DMS 273 treated with DMSO at 0.1 percent for 48 hours (cell line): ENCODE measurements at places on chromosomes 13 and 19.

DNA sequence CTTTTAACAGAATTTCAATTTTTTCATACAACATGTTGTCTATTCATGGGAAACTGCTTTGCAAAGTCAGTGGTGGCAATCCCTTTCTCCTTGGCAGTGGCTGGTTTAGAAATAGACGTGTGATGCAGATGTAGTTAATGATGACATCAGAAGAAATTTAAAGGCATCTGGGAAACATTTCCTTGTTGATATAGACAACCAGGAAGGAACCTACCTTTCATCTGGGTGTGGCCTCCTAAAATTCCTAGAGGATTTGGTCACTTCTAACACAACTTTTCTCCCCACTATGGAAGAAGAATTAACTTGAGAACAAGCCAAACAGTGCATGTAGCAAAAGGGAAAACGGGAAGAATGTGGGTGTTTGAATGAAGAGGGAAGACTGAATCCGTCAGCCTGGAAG lies 102.8 kb downstream of the EFNB2 start:
- no peak for DNase-seq

DNA sequence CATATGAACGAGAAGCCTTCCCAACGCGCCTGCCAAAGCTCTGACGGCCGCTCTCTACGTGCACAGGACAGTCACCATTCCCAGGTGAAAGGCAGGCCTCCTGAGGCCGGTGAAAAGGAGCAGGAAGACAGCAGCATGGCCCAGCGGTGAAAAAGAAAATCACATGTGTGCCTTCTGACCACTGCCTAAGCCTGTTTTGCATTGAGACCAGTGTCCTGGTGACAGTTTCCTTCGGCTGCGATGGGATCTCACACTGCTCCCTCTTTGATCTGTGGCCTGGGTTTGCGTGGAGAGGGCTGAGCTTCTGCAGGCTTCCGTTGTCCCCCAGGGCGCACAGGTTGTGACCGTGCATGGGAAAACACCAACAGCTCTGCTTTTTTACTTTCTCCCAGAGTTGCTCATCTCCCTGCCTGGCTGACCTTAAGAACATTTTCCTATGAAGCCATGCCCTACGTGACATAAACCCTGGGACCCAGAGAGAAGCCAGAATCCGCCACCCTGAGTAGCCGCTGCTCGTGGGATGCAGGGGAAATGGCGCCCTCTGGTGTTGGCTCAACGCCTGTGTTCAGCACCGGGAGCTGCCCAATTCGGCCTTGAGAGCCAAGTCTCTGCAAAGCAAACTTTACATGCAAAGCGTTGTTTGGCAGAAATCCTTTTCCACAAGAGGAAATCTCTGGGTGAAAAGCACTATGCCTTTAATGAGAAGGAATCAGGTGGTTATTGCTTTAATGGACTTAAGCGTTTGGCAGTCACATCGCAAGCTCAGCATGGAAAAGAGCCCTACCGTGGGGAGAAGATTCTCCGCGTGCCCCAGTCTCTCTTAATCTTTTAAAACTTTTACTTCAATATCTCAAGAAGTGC lies 112.2 kb upstream of the GPR12 start:
- DNase-seq: no peak

GRCh38 chr19:51737389-51737788 lies 13.6 kb upstream of the HAS1 start:
- no peak for DNase-seq

- peak; percentile 34 for DNase-seq
Observed at GRCh38 chr13:27362064-27362751, 62.2 kb upstream of the GTF3A start.

GRCh38 chr19:35774274-35775045 lies 904 bp upstream of the ARHGAP33 start:
- DNase-seq: no peak

DNA sequence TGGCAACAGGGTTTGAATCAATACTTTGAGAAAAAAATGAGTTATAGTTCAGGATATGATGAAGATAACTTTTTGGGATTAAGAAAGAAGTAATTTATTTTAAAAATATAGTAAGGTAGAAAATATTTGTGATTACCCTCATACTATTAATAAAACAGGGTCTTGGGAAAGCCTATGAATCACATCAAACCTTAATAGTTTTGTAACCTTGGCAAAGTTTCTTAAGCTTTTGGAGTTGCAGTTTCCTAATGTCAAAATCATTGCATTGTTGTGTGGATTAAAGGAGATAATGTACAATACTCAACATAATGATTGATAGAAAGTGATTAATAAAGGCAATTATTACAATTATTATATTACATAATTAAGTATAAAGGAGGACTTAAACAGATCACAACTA lies 149.0 kb downstream of the LMO7 start:
- no peak for DNase-seq

DNA sequence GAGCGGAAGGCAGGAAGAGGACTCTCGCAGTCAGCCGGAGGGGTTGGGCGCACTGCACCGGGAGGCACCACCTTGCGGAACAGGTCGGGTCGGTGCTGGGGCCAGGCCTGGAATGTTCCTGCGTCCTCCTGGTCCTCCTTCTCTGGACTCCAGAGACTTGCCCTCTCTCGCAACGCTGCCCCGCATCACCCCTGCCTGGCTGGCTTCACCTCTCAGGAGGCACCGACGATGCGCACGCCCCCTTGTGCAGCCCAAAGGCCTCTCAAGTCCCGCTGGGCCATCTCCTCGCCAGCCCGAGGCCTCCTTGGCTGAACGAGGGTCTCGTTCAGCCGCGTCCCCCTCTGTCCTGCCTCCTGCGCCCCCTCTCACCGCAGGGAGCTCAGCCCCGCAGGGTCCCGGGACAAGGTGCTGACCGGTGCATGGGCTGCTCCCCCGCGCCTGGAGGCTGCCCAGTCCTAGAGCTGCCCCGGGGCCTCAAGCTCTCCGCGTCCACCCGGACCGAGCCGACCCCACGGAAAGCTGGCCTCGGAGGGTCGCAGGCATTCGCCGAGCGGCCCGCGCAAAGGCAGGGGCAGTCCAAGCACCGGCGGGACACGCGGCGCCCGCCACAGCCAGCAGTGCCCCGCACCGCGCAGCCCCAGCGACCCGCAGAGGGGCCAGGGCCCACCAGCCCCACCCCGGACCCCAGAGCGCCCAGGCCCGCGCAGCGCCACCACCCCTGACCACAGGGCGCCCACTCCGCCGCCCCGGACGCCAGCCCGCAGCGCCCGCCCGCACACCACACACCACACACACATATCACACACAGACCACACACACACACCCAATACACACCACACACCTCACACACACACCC lies 133.8 kb downstream of the CRYL1 start:
- no peak for DNase-seq

GRCh38 chr19:9912551-9913236 lies 23.6 kb downstream of the OLFM2 start:
- DNase-seq: no peak

DNA sequence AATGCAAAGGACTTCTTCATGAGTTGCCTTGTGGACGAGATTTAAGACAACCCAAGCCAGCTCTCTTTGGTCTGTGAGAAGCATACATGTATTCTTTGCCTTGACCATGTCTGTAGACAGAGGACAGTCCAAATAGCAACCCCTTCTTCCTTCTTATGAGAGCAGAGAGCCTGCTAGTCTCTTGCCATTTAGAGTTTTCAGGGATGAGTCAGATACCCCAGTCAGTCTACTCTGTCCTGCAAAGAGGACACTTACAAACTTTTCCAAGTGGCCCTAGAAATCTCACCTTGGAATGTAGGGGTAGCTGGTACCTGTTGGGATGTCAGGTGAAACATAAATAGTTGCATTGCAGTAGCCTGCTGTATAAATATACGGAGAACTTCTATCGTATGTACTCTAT lies 36.7 kb downstream of the DNAJC3 start:
- no peak for DNase-seq

GRCh38 chr19:17294051-17294891 lies 9.0 kb downstream of the ABHD8 start:
- DNase-seq: no peak

GRCh38 chr13:74696148-74696922 lies 562.1 kb upstream of the KLF12 start:
- no peak for DNase-seq

DNA sequence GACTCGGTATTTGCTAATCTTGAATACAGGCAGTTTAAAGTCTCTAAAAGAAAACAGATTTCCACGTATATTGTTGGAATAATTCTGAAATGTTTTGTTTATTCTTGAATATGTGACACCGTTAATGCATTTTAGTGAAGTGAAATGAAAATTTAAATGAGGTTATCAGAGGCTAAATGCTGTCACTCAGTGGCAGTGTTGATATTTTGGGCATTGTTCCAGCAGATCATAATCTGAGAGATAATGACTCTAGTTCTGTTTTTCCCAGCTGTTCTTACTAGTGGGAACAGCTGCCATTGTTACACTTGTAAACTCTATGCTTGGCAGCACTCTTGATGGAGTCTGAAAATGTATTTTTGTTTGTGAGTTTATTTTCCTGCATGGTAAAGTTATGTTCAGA lies 365.6 kb upstream of the SLC10A2 start:
- DNase-seq: peak; percentile 66

DNA sequence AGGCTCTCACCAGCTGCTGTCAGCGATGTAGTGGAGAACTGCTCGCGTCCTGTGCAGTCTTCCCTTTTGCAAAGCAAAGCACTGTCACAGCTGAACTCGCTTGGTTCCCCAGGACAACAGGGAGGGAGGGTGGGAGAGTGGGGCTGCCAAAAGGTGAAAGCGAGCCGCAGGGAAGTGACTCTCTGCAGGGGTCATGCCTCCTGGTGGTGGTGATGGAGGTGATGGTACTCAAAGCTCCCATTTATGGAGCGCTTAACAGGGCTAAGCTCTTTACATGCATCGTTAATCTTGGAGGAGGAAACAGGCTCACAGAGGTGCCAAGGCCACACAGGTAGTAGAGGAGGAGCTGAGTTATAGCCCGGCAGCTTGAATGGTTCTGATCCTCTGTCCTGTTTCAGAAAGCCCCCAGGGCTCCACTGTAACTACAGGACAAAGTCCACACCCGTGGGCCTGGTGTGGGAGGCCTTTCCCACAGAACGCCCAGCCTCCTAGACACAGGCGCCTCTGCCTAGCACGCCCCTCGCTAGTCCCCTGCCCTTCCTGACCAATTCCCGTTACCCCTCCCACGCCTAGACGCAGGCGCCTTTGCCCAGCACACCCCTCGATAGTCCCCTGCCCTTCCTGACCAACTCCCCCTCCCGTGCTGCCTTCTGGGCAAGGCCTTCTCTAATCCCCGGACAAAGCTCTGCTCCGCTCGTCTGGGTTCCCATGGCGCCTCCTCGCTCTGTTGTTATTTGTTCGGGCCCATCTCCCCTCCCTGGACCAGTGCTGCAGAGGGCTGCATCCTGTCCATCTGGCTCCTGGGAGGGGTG lies 10.7 kb downstream of the PPP1R37 start:
- DNase-seq: no peak

DNA sequence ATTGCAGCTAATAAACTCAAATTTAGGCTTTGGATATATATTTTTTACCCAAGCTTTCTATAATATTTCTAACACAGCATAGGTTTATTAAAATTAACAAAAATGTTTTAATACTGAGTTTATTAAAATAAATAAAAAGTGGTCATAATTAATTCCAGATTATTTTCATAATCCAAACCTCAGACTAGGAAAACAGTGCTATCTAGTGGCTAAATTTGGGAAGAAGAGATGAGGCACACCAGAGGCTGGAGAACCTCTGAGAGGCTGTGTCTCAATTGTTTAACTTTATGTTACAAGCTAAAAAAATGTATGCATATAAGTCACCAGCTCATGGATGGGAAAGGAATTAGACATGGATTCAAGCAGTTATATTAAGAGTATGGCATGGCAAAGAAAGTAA lies 392.5 kb downstream of the DIAPH3 start:
- DNase-seq: no peak

DNA sequence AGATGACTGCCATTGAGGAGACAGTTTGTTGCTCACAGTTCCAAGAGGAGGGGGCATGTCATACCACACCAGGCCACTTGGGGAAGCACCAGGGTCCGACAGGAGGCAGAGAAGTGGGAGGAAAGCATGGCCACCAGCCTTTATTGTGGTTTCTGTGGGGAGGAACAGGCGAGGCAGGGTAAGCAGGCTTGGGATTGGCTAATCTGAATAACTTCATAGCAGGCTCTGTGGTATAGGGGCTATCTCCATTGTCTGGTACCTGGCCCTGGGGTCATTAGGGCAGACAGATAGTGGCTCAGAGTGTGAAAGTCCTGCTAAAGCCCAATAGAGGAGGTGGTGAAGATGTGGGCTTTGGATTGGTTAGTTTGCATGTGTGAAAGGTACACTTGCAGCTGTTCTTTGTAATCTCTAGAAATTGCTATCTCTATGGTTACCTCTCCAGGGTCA lies 35.5 kb downstream of the CBY2 start:
- DNase-seq: no peak

DNA sequence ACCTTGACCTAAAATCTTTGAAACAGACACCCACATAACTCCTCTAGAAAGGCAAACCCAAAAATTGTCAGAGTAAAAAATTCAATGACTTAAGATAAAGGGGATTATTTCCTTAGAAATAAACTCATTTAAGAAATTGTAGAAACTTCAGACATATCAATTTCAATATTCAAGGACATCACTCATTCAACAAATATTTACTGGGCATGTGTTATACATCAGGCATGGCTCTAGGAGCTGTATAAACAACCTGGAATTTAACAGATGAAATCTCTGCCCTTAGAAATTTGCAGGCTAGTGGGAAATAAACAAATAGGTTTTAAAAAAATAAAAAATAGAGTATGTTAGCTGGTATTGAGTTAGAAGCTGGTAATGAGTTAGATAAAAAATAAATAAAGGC lies 84.0 kb upstream of the LSM14A start:
- no peak for DNase-seq

DNA sequence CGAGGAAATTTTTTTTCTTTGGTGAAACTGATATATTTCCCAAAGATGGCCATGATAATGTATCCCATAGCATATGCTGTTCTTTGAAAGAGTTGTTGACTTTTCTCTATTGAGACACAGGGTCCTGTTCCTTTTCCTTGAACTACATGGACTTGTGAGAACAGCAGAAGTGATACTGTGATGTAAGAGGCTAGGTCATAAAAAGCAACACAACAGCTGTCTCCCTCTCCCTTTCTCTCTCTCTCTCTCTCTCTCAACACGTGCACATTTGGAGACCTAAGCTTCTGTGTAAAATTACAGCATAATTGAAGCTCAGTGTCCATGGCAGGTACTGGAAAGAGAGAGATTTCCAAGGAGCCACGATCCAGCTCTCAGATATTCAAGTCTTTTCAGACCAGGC lies 1712.4 kb downstream of the EFNB2 start:
- DNase-seq: no peak

GRCh38 chr13:74256969-74257368 lies 122.8 kb upstream of the KLF12 start:
- no peak for DNase-seq
